GM12864 (cell line): ENCODE measurements at places on chromosomes 2 and 18.

DNA sequence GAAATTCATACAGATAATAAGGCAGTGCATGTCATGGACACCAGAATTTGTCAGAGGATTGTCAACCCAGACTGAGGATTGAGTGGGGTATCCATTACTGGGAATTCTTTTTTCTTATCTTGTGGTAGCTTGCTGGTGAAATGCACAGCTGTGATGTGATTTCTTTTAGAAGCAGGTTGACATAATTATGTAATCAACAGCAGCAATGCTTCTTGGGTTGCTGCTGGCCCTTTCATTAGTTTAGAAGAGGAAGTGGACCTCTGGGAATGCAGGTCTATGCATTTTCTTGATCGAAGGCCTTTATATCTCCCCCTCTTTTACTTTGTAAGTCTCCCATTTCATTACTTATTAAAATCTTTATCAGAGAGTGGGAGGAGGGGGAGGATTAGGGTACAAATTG is 319.9 kb downstream of the AGPS start:
- no peak for DNase-seq

- DNase-seq: no peak
Observed at GRCh38 chr2:17538022-17538843, 2.3 kb upstream of the VSNL1 start.

DNA sequence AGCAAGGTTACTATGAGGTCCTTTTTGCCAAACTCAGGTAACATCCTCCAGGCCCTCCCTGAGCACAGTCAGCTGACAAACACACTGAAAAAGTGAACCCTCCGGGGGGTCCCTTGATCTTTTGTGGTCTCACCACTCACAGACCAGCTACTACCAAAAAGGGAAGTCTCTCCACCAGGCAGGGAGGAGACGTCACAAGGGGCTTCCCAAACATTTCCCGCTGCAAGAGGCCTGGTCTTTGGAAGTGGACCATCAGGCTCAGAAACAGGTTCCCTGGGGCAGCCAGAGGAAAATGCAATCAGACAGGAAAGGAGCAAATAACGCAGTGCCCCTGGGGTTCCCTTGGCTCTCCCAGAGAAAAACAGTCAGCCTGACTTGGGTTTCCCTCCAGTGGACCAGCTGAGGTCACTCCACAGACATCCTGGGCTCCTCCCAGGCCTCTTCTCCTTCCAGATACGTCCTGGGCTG is 38.7 kb upstream of the POMC start:
- DNase-seq: no peak

- no peak for DNase-seq
Observed at GRCh38 chr2:135095591-135095990, 43.5 kb downstream of the RAB3GAP1 start.

- DNase-seq: no peak
Observed at GRCh38 chr2:176565641-176566323, 296.5 kb downstream of the MTX2 start.

DNA sequence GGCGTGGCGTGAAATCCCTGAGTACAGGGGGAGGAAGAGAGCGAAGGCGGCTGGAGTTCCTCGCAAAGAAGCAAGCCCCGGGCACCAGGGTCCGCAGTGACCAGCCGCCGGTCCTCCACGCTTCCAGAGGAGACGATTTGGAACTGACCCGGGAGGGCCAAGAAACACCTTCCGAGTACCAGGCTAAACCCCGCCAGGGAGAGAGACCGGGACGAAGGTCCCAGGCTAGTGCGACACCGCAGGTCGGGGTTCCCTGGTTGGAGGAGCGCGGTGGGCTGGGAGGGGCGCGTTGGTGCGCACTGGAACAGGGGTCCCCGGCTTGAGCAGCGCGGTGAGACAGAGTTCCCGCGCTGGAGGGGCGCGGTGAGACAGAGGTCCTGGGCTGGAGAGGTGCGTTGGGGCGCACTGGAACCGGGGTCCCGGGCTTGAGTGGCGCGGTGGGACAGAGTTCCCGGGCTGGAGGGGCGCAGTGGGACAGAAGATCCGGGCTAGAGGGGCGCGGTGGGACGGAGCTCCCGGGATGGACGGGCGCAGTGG is 901 bp downstream of the WDFY1 start:
- DNase-seq: no peak

DNA sequence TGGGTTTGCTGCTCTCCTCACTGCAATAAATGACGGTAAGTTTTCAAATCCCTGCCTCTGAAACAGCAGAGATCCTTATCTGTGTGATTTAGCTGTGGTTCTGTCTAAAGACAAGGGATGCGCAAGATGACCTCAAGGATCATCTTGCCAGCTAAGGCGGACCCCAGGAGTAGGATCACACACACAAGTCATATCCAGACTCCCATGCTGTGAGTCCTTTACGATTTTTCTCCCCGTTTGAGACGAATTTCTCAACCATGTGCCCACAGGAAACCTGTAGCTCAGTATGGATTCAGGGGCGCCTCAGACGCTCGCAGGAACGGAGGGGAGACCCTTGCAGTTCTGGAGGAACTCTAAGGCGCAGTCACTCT is 11.1 kb upstream of the DCTN1 start:
- DNase-seq: no peak

DNA sequence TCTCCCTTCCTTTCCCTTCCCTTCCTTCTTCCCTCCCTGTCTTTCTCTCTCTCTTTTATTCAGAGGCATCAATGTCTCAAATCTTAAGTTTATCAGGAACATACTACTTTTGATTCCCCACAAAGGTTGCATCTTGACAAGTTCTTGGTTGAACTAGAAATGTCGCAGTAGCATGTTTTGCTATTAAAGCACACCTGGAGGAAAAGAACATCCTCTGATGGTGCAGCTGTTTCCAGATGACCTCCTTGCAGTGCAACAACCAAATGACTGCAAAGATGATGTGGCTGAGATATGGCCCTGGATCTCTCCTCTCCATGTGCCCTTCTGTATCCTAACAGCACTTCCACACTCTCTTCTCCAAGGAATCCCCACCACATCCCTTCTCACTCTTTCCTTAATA is 127.2 kb downstream of the SLC8A1 start:
- DNase-seq: no peak

DNA sequence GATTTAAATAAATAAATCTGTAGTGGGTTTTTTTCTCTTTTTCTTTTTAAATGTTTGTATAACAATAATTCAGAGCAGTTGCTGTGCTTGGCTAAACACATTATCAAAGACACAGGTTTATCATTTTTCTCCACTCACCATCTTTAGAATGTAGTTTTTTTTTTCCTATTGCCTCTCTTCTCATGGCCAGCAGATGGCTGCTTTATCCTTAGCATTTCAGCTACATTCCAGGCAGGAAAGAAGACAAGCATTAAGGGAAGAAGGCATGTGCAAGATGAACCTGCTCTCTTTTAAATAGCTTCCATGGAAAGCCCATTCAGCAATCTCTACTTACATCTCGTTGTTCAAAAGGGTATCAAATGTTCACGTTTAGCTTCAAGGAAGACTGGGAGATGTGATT is 42.6 kb downstream of the ARHGAP15 start:
- no peak for DNase-seq

- DNase-seq: no peak
Observed at GRCh38 chr18:79384834-79385233, 10.9 kb upstream of the NFATC1 start.

- DNase-seq: no peak
Observed at GRCh38 chr2:126798276-126799140, 100.2 kb upstream of the TEX51 start.

GRCh38 chr18:42758852-42759251 is 356.6 kb downstream of the RIT2 start:
- no peak for DNase-seq

DNA sequence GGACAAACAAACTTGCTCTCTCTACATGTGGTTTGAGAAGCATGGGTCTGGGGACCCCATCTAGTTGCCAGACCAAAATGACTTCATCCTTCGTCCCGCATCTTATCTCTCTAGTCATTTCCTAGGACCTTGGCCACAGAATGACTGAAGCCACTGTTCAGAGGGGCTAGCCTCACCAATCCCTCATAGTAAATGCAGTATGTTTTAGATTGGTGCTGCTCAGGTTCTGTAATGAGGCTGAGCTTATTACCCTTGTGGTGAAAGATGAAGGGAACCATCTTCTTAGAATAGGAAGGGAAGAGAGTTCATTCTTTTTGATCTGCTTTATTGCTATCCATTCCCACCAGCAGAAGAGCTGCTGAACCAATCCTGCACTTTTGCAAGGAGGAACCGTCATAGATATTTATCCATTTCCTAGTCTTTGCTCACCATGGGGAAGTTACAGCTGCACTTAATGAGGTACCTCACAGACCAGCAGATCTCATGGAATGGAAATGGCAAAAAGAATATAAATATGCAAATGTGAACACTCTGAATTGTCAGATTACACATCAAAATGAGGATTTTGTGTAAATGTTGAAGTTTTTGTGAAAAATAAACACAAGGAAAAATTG is 436.7 kb downstream of the LPIN1 start:
- no peak for DNase-seq

DNA sequence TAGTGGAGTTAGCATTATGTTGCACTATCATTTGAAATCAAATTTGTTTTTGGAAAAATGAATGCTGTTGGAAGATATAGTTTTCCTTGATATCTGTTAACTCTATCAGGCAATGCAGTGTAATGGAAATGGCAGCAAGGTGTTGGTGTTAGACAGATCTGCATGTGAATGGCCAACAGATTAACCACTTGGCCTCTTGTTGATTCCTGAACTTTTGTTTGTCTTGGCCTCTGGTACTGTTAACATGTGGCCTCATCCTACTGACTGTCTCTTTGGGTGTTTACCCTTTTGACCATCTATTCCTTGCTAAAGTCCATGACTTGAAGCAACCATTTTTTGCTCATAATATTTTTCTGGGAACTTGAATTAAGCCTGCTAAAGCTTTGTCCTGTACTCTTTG is 110.2 kb upstream of the CDH2 start:
- DNase-seq: no peak

DNA sequence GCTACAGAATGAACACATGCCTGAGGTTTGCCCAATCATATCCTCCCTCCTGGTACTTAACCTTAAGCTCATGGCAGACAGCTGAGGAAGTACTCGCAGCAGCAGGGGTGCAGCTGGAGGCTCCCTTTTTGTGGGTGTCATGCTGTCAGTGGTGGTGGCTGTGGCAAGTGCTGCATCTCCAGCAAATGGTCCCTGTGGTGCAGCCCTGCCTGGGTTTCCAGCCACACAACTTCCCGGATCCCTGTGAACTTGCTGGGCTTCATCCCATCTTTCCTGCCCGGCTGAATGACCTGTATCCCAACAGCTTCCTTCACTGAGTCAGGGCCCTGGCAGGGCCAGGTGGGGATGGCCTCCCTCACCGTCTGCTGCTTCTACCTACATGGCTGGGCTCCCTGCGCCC is 5.0 kb downstream of the TMEM185B start:
- no peak for DNase-seq

- no peak for DNase-seq
Observed at GRCh38 chr18:25055076-25055475, 296.9 kb downstream of the ZNF521 start.

DNA sequence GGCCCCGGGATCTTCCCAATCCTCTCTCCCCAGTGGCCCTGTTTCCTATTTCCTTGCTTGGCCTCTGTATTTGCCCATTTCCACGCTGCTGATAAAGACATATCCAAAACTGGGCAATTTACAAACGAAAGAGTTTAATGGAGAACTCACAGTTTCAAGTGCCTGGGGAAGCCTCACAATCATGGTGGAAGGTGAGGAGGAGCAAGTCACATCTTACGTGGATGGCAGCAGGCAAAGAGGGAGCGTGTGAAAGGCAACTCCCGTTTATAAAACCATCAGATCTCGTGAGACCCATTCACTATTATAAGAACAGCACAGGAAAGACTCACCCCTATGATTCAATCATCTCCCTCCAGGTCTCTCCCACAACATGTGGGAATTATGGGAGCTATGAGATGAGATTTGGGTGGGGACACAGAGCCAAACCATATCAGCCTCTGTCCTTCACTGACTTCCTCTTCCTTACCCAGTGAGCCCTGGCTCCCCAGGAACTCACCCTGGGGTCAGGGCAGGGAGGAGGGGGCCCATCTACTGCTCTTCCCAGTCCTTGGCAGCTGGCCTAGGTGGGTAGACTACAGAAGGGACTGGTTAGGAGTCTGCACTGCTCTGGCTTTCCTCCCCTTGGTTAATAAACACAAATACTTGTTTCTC is 105.8 kb upstream of the MYCN start:
- DNase-seq: no peak

- no peak for DNase-seq
Observed at GRCh38 chr2:113278742-113279139, at the start of gene PAX8. Gene PAX8 (minus strand): TSS chr2:113278921. CDS start chr2:113278394, 527 bp downstream.

GRCh38 chr2:237920673-237921072 is 46.1 kb upstream of the UBE2F start:
- no peak for DNase-seq

DNA sequence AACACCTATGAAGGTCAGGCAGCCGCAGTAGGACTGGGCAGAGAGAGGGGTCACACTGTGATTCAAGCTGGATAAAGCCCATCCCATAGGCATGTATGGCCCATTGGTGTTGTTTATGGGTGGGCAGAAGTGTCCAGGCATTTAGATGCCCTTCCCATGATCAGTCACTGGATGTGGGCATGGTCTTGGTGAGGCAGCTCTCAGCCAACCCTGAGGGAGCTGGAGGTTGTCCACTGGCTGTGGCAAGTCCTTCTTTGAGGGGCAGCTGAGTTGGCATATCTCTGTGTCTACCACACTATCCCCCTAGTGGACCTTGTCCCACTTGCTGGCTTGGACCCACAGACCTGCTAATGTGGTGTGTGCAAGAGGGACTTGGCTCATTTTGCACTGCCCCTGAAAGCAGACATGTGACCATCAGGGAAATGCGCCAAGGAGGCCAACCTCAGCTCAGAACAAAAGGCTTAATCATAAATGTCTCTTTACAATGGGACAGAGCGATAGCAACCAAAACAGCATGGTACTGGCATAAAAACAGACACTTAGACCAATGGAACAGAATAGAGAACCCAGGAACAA is 82.0 kb downstream of the TMEM17 start:
- DNase-seq: no peak

- no peak for DNase-seq
Observed at GRCh38 chr2:133633881-133634409, 65.7 kb upstream of the NCKAP5 start.

- DNase-seq: no peak
Observed at GRCh38 chr2:58914733-58915505, 673.8 kb upstream of the FANCL start.

- no peak for DNase-seq
Observed at GRCh38 chr2:65017335-65017734, 28.1 kb downstream of the SLC1A4 start.
